ENCODE measurements at places on chromosomes 16 and 17.

DNA sequence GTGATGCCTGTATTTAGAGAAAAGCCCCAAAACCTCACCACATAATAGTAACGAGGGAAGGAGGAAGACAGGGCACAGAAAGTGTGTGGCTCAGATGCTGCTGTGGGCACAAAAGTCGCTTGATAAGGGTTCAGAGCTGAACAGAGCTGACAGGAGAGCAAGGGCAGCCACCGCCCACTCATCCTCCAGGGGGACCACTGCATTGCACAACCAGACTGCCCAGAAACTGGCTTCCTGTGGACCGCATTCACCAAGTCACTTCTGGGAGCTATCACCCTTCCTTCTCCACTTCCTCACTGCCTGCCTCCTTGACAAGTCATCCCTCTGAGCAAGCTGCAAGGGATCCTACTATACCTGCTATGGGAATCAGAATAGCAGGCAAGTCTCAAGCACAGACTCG, 512.4 kb upstream of the CDH11 start:
- DNase-seq, result no peak

- DNase-seq, result no peak
These were observed 1357.4 kb upstream of the GOT2 start for GRCh38 chr16:60091529-60091928.

DNA sequence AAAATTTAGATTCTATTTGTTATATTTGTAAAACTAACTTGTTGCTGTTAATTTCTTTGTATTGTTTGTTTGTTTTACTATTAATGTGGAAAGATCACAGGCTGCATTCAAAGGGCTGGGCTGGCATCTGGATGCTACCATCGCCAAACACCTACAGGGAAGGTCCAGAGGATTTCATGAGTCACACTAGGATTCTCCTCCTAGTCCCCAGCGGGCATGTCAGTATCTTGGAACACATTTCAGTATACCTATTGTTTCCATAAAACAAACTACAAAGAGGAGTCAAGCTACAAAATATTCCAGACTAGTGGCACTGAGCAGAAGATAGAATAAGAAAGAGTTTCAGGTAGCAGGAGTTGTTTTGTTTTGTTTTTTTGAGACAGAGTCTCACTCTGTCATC, 55.3 kb downstream of the NOG start:
- no peak for DNase-seq

- no peak for DNase-seq
These were observed 25.1 kb downstream of the SLC7A5 start for GRCh38 chr16:87844120-87844733.

DNA sequence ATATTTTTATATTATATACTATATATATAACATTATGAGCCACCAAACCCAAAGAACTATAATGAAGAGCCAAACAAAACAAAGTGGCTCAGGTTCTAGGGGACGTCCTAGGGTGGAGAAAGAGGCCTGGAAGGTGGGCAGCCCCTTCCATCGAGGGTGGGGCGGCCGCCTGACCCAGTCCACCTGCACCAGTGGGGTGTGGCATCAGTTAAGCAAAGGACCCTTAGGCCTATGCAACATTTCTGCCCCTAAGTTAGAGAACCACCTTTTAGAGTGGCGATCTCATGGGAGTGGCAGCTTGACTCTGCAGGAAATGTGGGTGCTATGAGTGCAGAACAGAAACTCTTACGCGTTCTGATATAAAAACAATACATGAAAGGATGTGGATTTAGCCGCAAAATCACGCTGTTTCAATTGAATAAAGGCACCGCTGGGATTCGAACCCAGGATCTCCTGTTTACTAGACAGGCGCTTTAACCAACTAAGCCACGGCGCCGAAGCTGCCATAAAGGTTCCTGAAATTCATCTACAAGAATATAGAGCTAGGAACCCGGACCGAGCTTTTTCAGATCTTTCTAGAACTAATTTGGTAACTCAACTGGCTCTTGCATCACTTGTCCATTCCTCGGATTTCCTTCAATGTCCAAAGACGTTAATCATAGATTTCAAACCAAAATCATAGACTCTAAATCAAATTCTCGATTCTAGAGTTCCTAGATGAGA, 15.6 kb upstream of the AURKB start:
- DNase-seq, result peak; percentile 80

GRCh38 chr16:80518436-80518835, 22.4 kb upstream of the DYNLRB2 start:
- DNase-seq, result peak; percentile 8

GRCh38 chr16:67246081-67246755, 1.1 kb downstream of the FHOD1 start:
- DNase-seq, result peak; percentile 65

DNA sequence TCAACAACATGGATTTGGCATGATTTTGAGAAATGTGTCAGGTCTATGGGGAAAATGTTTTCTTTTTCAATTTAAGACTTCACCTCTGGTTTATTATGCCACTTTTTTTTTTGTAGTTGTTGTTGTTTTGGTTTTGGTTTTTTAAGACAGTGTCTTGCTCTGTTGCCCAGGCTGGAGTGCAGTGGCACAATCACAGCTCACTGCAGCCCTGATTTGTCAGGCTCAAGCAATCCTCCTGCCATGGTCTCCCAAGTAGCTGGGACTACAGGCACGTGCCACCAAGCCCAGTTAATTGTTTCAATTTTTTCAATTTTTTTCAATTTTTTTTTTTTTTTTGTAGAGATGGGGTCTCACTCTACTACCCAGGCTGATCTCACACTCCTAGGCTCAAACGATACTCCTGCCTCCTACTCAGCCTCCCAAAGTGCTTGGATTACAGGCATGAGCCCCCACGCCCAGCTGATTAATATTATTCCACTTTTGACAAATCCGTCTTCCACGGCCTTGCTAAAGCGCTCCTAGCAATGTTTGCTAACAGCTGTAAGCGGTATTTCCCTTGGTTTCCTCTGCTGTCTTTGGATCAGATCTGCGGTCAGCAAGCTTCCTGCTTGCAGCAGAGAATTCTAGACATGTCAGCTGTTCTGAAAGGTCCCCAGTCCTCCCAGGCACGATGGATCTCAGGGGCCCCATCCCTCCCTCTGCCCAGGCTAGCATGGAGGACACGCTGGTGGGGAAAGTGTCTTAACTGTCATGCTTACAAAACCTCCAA, 7.0 kb upstream of the MILR1 start:
- DNase-seq, result peak; percentile 37

Data from T-helper 2 cell treated with Interferon-gamma antibody and Interleukin-4, amounts not matched to agents 5 μg/mL and 100 μg/mL, for 36 hours (primary cell).